Hypothalamus (tissue), 51 donors: ENCODE measurements at places on chromosomes 2 and 18.

DNA sequence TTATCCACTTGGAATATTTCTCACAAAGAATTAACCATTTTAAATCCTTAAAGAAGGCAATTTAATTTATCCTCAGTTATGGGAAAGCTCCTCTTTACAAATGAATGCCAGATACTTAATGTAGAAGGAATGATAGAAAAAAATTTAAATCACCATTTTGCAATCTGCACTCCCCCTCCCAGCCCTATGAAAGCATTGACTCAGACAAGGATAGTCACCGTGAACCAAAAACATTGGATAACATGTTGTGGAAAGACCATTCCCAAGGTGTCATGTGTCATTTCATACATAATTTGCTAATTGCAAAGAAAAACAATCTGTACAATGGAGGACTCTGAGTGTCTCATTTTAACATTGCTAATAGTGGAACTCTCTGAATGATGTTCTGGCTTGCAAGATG, 421.0 kb downstream of the TXNL1 start:
- no peak for DNase-seq

DNA sequence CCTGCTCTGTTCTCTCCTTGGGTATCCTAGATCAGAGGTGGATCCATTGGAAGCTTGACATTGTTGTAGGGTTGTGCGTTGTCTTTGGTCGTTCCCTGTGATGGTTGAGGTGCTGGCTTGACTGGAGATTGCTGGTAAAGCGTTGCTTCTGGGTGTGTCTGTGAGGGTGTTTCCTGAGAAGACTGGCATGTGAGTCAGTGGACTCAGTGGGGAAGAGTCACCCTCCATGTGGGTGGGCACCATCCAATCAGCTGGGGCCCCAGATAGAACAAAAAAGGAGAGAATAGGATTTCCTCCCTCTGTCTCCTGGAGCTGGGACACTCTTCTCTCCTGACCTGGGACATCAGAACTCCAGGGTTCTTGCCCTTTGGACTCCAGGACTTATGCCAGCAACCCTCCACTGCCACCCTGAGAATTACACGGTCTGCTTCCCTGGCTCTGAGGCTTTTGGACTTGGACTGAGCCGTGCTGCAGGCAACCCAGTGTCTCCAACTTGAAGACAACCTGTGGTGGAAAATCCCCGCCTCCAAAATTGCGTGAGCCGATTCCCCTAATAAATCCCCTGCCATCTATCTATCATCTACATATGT, 14.8 kb upstream of the REEP1 start:
- DNase-seq, result no peak

DNA sequence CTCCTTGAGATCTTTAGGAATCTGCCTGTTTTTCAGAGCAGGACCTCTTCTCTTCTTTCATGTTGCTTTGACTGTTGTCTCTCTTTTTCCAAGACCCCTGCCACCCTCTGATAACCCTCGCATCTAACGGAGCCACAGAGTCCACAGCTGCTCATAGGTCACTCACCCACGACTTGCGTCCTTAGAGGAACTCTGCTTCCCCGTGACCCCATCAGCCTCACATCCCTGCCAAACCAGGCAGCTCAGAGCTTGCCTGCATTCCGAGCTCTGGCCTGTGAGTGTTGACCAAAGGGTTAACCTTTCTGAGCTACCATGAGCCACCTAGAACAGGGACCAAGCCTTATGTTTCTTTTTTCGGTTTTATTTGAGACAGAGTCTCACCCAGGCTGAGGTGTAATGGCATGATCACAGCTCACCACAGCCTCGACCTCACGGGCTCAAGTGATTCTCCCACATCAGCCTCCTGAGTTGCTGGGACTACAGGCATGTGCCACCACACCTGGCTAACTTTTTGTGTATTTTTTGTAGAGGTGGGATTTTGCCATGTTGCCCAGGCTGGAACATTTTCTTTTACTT, 36.4 kb downstream of the CABLES1 start:
- DNase-seq, result no peak

- DNase-seq, result no peak
Observed at GRCh38 chr18:44798433-44799048, 117.9 kb downstream of the SETBP1 start.

- DNase-seq, result no peak
Observed at GRCh38 chr2:51813247-51813646, 781.3 kb upstream of the NRXN1 start.

- DNase-seq, result no peak
Observed at GRCh38 chr2:69490486-69490885, 53.3 kb upstream of the NFU1 start.

DNA sequence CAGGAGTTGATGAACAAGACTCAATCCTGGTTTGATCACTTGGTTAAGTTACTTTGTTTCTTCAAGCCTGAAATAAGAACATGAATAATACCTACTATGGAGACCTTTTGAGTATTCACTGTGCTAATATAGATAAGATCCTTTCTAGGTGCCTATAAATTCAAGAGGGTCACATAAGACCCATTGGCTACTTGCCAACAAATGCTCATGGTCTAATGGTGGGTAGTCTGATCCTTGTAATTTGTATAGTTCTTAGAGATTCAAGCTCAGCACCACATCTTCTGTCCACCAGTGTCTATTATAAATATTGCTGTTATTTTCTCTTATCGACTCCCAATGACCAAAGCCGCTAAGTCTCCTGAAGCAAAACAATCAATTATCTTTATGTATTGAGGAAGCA, 27.4 kb upstream of the ACSL3 start:
- no peak for DNase-seq

GRCh38 chr2:58866527-58866926, 625.4 kb upstream of the FANCL start:
- no peak for DNase-seq

- no peak for DNase-seq
Observed at GRCh38 chr2:242075696-242076095, 206.2 kb downstream of the RTP5 start.

- no peak for DNase-seq
Observed at GRCh38 chr2:21928292-21928691, 804.5 kb downstream of the TDRD15 start.

- DNase-seq, result no peak
Observed at GRCh38 chr2:26620031-26620605, 21.0 kb downstream of the CIB4 start.

GRCh38 chr2:80050246-80050645, 254.3 kb downstream of the LRRTM1 start:
- no peak for DNase-seq

DNA sequence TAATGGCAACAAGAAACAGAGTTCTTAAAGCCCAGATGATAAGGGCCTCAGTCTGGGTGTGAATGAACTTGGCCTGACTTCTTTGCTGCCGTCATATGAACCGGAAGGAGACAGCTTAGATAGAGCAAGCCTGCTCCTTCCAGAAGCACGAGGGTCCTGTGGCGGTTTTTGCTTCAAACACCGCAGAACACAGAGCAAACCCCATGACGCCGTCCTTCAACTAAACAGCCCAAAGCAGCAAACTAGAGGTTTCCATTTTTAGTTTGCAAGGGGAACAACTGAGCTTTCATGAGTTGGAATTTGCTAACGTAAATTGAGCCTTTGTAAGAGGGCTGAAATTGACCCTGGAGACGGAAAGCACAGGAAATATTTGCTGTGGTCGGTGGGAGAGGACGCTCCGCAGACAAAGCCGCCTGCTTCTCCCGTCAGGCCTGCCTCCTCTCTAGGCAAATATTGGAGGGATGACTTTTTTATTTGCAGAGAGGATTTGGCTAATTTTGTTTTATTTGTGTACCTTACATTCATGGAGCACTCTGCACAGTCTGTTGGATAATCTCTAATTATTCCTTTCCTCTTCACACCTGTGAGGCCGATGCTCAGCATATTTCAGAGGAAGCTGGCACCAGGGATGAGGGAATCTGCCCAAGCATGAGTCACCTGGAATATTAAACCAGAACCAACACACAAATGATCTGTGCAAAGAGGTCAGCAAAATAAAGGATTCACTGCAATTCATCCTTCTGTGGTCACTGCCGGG, 134.0 kb upstream of the NCK2 start:
- DNase-seq, result no peak

GRCh38 chr2:230873661-230874401, 9.1 kb downstream of the ITM2C start:
- no peak for DNase-seq

- DNase-seq, result no peak
Observed at GRCh38 chr2:237235383-237236095, 149.8 kb downstream of the COPS8 start.

GRCh38 chr2:198096002-198096401, 291.6 kb downstream of the PLCL1 start:
- DNase-seq, result no peak

GRCh38 chr18:57581301-57581934, 5.1 kb downstream of the FECH start:
- no peak for DNase-seq

DNA sequence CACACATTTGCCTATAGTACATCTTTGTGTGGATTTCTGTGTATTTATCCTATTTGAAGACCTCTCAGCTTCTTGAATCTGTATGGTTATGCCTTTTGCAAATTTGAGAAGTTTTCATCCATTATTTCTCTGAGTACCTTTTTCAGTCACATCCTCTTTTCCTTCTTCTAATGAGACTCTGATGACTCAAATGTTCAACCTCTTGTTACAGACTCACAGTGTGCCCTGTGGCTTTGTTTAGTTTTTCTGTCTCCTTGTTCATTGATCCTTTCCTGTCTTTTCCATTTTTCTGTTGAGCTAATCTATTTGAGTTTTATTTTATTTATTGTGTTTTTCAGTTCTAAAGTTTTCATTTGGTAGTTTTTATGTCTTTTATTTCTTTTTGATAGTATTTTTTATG, 87.0 kb upstream of the LRP1B start:
- no peak for DNase-seq

- no peak for DNase-seq
Observed at GRCh38 chr2:10091182-10091888, 11.1 kb upstream of the CYS1 start.

DNA sequence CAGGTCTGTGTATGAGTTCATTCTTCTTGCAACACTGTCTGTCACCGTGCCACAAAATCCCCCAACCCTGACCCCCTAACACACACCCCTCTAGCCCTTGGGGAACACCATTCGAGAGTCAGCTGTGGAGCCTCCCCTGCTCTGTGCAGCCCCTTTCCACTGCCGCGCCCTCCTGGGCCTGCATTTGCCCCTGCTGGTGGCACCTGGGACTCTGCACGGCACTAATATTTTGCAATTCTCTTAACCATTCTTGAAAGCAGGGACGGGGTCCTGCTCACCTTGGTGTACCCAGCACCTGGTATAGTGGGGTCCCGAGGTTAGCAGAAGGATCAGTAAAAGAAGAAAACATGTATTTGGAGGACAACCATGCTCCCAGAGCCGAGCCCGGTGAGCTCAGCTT, 124.0 kb downstream of the HDAC4 start:
- DNase-seq, result no peak

DNA sequence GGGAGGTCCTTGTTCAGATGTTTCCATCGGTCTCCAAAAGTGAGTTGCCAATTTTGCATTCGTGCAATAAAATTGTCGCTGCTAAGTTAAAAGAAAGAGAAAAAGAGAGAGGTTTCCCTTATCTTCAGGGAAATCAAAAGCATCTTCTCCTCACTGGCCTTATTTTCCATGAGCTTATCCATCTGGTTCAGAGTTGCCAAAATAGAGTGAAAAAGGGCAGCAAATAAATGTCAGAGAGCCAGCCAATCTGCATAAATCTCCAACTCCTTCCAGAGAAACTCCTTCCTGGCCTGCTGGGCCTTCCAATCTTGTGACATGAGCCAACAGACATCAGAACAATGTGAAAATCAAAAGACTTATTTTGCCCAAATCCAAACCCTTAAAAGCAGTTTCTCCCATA, 28.4 kb downstream of the PAX3 start:
- no peak for DNase-seq

- DNase-seq, result no peak
Observed at GRCh38 chr18:48673853-48674721, 135.3 kb downstream of the CTIF start.

- DNase-seq, result no peak
Observed at GRCh38 chr2:153917570-153917969, 45.8 kb downstream of the GALNT13 start.

- no peak for DNase-seq
Observed at GRCh38 chr2:37773371-37774130, 102.1 kb upstream of the CDC42EP3 start.

DNA sequence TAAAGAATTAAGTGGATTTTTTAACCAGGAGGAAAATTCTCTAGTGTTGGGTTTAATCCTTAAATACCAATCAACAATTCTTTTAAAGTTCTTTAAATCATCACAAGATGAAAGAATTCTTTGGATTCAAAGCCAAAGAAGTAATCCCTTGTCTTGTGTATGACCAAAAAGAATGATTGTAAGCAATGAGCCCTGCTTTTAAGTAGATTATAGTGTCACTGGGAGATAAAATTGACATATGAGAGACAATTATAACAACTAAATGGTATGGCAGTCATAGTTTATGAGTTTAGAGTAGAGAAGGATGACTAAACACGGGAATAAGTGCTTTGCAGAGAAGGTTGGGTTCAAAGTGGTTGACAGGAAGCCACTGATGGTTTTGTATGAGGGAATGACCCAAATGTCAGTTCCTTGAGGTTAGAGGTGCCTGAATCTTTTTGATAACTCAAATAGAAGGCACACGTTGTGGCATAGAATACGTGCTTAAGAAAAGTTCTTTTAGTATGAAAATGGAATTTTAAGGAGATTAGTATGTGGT, 199.6 kb upstream of the TCF4 start:
- no peak for DNase-seq

DNA sequence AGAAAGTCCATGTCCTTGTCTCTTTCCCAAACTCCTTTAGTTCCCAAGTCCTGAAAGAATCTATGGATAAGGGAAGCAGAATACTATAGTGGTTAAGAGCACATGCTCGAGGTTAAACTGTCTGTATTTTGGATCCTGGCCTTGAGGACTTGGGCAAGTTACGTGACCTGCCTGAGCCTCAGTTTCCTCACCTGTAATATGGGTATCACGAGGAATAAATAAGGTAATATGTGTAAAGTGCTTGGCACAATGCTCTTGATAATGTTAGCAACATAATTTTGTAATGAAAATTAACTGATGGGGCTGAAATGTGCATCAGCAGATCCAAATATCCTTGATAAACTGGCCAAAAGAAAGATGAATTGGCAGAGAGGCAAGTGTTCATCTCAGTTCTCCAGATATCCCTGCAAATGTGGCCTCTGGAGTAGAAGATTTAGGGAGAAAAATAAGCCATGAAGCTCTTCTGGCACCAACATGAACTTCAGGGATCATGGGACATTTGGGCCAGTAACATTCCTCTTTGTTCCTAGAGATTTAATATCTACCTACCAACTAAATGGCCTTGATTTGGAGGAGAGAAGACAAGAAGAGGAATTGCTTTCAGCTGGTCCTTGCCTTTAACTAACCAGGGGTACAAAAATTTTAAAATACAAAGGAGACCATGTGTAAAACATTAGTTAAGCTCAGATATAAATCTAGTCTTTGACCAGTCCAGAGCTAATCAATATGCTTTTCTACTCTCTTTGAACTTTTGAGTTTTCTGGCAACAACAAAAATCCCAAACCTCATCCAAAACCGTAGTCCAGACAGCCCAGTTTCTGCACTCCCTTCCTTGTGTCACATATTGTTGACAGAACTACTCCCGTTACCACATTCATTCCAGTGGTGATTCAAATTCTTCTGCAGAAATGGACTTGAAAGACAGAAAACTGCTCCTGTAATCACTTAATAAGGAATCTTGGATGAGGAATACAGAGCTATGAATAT, 52.7 kb upstream of the EML4 start:
- DNase-seq, result no peak

GRCh38 chr2:46657042-46657504, 177.7 kb downstream of the TMEM247 start:
- DNase-seq, result no peak
